ENCODE measurements at places on chromosomes 2 and 18. TPM values are rescaled to one million over a fixed set of nuclear protein-coding genes. Genes with fewer than 3 reads are reported as not detected.

- DNase-seq: no peak
Observed at GRCh38 chr2:18836436-18836835, 247.1 kb upstream of the NT5C1B start.

The CD207 gene
- not detected for total RNA-seq

GRCh38 chr2:152065945-152066344 lies 32.9 kb downstream of the CACNB4 start:
- DNase-seq: no peak

DNA sequence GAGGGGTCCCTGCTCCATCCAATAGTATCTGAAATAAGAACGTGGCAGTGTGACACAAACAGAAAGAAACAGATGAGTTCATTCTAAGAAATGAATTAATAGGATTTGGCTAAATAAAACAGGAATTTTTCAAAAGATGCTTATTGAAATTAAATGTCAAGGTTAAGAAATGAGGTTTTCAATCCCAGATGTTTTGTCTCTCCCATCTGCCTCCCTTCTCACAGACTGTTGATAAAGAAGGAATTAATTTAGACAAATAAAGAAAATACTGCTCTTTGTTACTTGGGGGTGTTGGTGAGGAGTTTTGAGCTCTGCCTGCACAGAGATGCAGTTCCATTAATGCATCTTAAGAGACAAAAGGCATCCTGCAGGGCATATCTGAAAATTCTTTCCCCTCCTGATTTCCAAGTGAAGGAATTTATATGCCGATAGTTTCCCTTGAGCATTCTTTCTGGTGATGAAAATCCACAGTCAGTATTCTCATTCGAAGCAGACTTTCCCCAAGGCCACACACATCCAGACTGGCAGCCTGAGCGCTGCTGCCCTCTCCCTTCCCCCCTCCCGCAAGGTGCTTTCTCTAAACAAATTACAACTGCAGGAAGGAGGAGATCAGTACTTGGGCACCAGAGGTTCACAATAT lies 385.4 kb upstream of the RND3 start:
- no peak for DNase-seq

The TFCP2L1 gene
- 0.10 TPM for total RNA-seq

- DNase-seq: no peak
Observed at GRCh38 chr2:19319064-19319463, 39.4 kb downstream of the OSR1 start.

The CABLES1 gene
- 3.4 TPM for total RNA-seq

- no peak for DNase-seq
Observed at GRCh38 chr18:3967359-3968180, 487.5 kb downstream of the DLGAP1 start.

The SPEG gene
- 20.6 TPM for total RNA-seq

The TMEM178A gene
- not detected for total RNA-seq
